Urothelium cell line (cell line): ENCODE measurements at places on chromosomes 7 and 10.
A peak's percentile ranks its signal among the peaks of the same experiment; 100 is the strongest.

DNA sequence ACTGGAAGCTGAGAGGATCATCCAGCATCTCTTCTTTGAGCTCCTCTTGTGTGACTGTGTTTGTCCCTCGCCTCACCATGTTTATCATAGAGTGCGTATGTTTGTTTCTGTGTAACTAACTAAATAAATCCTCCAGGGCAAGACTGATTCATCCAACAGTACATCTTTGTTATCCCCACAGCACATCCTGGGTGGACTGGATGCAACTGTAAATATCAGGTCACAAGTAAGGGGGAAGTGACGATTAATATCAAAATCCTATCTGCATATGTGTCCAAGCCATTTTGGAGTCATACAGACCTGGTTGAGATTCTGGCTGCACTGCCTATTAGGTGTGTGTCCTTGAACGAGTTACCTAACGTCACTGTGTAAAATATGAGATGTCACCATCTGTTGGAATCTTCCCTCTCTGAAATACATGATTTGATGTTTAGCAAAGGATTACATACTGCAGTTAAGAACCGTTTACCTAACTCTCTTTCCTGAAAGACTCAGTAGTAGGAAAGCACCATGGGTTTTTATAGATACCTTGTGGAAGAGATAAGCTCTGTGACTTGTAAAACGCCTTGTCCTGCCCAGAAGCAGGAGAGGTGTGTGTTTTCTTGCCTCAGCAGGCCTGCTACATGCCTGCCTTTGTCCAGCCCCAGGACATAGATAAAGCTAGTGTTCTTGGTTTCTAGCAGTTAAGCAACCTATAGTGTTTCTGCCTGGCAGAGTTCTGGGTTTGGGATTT, 25.8 kb downstream of the WBP1L start:
- DNase-seq, result no peak

- DNase-seq, result no peak
These were observed 11.6 kb downstream of the SLC29A4 start for GRCh38 chr7:5294169-5294987.

GRCh38 chr10:94002156-94002555, 8.4 kb downstream of the PLCE1 start:
- no peak for DNase-seq

DNA sequence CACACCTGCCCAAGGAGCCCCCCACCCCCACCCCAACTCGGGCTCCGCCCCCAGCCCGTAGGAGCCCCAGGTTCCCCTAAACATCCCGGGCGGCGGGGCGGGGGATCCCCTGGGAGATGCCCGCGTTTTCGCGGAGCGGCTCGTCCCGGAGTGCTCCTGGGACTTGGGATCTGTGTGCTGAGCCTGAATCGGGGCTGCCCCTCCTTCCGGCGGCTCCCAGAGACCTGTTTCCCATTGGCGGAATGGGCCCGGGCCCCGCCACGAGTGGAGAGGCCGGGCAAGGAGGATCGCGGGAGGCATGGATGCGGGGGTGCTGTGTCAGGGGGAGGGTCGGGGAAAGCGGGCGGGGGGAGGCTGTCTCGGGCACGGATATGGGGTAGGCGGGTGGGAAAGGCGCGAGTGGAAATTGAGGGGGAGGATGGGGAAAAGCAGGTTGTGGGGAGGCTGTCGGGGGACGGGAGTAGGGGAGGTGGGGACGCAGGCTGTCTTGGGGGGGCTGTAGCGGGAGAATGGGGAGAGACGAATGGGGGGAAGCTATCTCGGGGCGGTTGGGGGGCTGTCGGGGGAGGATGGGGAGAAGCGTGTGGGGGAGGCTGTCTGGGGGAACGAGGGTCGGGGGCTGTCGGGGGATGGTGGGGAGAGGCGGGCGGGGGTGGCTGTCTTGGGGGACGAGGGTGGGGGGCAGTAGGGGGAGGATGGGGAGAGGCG, 572 bp upstream of the BHLHA15 start:
- no peak for DNase-seq

GRCh38 chr10:66836057-66836456, 89.8 kb upstream of the LRRTM3 start:
- DNase-seq, result peak; percentile 67
